ENCODE measurements at places on chromosomes 4 and X.

DNA sequence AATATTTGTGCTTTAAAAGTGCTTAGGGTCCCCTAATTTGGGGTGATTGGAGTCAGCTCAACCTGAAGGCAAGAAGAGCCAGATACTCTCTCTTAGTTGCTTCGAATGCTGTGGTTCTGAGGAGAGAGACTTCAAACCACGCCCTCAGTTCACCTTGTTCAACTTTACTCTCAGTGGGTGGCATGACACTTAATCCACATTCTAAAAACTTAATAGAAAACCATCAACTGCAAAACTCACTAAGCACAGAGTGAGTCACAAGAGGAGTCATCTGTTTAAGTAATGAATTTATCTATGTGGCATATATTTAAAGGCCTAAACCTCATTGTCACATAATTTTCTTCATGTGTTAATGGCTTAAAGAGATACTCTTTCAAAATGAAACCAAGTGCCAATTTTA lies 99.5 kb upstream of the SLC4A4 start:
- no peak for DNase-seq

- no peak for DNase-seq
Observed at GRCh38 chrX:27439771-27440170, 23.4 kb downstream of the PPP4R3C start.

DNA sequence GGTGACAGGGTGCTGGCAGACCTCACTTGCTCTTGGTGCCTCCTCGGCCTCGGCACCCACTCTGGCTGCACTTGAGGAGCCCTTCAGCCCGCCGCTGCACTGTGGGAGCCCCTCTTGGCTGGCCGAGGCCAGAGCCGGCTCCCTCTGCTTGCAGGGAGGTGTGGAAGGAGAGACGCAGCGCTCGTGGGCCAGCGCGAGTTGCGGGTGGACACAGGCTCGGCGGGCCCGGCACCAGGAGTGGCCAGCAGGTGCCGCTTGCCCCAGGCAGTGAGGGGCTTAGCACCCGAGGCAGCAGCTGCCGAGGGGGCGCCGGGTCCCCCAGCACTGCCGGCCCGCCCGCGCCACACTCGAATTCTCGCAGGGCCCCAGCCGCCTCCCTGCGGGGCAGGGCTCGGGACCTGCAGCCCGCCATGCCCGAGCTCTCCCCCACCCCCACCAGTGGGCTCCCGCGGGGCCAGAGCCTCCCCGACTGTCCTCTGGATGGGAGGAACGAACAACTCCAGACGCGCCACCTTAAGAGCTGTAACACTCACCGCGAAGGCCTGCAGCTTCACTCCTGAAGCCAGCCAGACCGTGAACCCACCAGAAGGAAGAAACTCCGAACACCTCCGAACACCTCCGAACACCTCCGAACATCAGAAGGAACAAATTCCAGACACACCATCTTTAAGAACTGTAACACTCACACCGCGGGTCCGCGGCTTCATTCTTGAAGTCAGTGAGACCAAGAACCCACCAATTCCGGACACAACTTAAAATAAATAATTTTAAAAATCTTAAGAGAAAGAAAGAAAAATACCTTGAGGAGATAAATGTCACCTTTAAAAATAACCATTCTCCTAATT lies 311.1 kb upstream of the SLC7A11 start:
- DNase-seq: no peak

GRCh38 chr4:185682236-185682635 lies 129.8 kb downstream of the SORBS2 start:
- no peak for DNase-seq

DNA sequence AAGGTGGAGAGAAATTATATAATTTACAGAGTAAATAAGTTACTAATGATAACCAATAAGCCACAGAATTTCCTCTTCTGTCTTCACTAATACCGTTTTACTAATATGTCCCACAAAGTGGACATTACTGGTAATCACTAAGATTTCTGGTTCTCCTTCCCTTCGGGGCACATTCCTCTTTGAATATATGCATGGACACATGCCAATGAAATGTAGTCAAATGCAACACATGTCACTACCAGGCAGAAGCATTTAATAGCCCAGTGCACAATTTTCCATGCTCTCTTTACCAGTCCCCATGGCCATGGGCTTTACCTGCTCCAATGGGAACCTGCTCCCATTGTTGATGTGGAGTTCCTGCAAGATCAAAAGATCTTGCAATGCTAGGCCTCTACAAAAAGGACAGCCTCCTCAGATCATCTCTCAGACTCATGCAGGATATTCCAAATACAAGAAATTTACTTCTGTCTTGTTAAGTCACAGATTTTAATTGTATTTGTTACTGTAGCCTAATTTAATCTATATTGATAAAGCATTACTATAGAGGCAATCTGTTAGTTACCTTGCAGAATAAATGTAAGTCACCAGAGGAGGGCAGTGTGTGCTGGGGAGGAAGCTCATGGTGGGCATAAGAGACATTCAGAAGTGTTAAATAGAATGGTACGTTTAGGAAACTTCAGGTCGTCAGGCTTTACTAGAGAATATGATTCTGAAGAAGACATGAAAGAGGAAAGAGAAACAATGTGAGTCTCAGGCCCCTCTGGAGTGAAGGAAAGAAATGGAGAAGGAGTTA lies 37.1 kb upstream of the INPP4B start:
- DNase-seq: no peak

DNA sequence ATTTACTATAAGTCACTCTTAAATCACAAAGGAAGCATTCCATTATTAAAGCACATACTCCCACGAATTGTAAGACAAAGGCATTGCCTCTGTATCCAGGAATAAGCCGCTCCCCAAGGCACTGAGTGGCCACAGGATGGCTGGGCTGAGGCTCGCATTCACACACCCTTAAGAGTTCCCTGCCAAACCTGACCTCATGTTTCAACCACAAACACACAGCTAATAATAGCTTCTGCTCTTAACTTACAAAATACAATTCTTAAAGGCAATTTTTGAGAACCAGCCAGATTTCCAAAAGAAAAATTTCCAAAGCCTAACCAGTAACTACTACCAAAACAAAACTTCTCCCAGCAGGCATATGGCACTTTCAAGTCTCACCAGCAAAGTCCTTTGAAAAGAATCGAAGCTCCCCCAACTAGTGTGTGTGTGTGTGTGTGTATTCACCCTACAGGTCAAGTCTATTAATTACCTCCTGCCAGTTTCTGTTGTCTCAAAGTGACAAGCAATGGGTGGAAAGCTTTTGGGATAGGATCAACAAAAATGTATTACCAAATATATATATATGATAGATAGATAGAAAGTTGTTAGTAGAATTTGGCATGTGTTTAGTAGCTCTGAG lies 36.0 kb downstream of the ARHGAP6 start:
- no peak for DNase-seq

DNA sequence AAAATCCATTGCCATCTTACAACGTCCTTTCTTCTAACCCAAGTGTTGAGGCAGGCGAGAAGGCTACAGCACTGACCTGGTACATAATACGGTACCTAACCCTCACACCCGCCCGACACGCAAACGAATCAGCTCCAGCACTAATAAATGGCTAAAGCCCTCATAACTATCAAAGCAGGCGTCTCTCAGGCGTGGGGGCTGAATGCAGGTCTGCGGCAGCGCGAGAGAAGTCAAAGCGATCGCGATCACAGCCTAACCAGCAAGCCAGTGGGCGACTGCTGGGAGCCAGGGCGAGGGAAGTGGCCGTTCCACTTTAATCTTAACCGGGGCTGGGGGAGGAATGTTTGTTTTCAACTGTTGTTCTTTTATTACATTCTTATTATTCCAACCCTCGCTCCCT lies 1.5 kb downstream of the CDX4 start:
- DNase-seq: no peak

- DNase-seq: no peak
Observed at GRCh38 chrX:2334237-2334636, 166.5 kb downstream of the DHRSX start.

GRCh38 chr4:16843831-16844508 lies 54.5 kb downstream of the LDB2 start:
- DNase-seq: no peak

GRCh38 chr4:98656443-98656842 lies 2.0 kb downstream of the TSPAN5 start:
- DNase-seq: no peak

DNA sequence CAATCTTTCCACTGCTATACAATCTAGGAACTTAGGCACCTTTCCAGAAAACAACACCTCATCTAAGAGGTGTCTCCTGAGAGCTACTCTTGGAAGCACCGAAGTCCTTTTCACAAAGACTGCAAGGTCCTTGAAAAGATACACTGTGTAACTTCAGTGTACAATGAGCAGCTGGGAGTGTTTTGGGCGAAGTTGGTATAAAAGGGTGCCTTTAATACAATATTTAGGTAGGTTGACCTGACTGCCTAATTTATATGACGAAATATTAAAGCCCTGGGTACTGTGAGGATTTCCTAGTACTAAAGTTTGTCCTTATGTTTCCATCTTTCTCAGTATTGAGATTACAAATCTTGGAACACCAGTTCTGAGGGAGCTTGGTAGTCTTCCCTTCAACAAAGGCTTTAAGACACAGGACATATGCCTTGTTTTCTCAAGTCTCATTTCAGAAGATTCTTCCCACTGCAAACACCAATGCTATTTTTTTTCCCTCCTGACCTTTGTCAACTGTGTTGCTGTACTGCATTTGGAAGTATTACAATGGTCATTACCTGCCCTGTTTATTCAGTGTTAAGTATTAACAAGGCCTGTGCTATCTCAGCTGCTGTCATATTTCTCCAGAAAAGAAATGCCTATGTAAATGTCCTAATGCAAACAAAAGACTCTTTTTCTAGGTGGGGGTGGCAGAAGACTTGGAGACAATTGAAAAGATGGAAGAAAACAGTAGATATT lies 134.2 kb downstream of the MAML3 start:
- DNase-seq: no peak

GRCh38 chrX:46912098-46912602 lies at the start of gene JADE3:
Gene JADE3 (plus strand): TSS chrX:46912421. CDS start chrX:46984895, 72,474 bp downstream.
- peak; percentile 5 for DNase-seq

DNA sequence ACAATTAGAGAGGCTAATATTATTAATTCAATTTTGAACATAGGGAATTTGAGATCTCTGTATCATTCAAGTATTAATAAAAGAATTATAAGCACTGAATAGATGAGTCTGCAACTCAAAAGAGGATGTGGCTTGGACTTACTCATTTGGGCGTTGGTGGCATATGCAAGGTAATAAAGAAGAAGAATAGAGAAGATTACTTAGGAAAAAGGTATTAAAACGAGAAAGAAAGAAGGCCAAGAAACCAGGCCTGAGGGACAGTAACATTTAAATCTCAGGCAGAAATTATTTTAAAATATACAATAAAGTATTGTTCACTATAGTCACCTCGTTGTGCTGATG lies 383.0 kb upstream of the INTU start:
- DNase-seq: no peak

DNA sequence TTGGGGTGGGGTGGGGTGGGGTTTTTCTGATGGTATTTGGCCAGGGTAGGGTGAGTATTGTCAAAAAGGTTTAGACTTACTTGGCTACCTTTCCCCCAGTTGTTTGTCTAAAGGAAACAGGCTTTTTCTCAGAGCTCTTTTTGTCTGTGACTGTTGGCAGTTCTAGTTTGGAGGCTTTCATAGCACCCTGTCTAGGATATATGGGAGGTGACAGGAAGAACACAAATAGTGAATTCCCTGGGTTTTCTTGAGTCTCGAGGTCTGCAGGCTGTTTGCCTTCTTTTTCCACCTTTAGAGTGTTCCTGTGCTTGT lies 13.5 kb downstream of the RPS6KA3 start:
- no peak for DNase-seq

- DNase-seq: no peak
Observed at GRCh38 chr4:14392378-14392777, 609.9 kb upstream of the CPEB2 start.

GRCh38 chr4:26916195-26916594 lies 55.6 kb downstream of the STIM2 start:
- DNase-seq: no peak

- peak; percentile 1 for DNase-seq
Observed at GRCh38 chr4:153684971-153685371, 891 bp downstream of the TLR2 start.

GRCh38 chr4:15294832-15295231 lies 133.0 kb upstream of the C1QTNF7 start:
- no peak for DNase-seq

- no peak for DNase-seq
Observed at GRCh38 chr4:76208005-76208765, 5.4 kb downstream of the SCARB2 start.

DNA sequence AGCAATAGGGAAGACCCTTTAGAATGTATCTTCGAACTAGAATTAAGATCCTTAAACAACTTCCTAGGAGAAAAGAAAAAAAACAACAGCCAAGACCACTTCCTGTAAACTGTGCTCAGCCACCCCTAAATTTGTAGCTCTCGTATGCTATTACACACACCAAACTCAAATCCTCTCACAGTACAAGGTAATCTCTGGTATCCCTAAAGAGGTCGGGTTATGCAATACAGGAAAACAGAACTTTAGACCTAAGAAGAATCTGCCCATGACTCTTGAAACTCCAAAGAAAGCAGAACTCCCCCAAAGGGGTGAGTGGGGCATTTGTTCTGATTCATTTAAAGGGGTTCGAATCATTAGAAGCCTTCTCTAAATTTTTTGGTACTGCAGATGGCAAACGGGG lies 170.9 kb upstream of the CASK start:
- no peak for DNase-seq

DNA sequence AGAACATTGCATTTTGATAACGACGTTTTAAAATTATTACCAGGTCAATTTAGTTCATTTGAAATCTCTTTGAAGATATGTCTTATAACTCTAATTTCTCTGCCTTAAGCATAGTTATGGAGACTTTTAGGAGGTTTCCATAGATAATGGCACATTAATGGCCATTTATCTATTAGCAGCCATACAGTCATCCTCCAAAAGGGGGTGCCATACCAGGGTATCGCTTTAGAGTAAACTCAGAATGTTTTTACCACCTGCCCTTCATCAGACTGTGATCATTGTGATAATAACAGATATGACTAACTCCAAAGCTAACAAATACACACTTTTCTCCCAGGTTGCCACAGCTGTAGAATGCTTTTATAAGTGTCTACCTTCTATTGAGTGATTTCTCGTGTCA lies 461.5 kb downstream of the FSTL5 start:
- no peak for DNase-seq

DNA sequence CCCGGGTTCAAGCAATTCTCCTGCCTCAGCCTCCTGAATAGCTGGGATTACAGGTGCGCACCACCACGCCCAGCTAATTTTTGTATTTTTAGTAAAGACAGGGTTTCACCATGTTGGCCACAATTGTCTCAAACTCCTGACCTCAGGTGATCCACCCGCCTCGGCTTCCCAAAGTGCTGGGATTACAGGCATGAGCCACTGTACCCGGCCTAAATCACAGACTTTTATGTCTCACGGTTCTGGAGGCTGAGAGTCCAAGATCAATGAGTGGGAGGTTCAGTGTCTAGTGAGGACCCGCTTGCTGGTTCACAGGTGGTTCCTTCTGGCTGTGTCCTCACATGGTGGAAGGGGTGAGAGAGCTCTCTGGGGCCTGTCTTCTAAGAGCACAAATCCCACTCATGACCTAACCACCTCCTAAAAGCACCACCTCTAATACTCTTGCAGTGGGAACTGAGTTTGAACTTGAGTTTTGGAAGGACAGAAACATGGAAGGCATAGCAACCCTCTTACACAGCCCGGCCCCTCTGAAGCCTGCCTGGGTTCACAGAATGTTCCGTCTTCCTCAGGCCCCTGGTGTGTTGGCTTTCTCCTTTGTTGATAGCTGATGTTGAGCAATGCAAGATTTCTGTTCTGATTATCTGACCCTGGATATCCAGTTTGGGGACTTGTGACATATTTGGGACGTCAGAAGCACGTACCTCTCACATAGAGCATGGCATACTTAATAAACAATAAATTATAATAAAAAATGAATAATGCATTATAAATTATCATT lies 1.9 kb upstream of the AKAP17A start:
- no peak for DNase-seq

GRCh38 chr4:73693811-73694210 lies 46.6 kb upstream of the CXCL8 start:
- no peak for DNase-seq

GRCh38 chr4:184590196-184590595 lies 59.1 kb downstream of the CASP3 start:
- no peak for DNase-seq

Measured in activated T-cell treated with anti-CD3 and anti-CD28 coated beads for 48 hours (primary cell).